ENCODE measurements at places on chromosomes 16 and 17.

DNA sequence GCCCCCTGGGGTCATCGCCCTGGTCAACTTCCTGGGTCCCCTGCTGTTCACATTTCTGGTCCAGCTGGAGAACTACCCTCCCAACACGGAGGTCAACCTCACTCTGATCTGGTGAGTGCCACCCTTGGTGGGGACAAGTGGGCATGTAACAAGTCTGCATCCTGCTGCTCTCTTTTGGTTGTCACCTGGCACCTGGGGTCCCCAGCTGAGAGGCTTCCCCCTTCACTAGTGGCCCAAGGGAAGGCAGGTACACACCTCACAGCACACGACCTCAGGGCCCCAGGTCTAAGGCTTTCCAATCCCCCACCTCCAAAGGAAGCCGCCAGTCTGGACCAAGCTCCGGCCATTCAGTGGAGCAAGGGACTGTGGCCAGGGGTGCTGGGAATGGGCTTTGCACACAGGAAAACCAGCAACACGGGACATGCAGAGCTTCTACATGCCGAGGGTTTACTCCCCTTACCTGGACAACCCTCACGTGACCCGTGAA lies 4.4 kb downstream of the TMC8 start:
- DNase-seq, result no peak

DNA sequence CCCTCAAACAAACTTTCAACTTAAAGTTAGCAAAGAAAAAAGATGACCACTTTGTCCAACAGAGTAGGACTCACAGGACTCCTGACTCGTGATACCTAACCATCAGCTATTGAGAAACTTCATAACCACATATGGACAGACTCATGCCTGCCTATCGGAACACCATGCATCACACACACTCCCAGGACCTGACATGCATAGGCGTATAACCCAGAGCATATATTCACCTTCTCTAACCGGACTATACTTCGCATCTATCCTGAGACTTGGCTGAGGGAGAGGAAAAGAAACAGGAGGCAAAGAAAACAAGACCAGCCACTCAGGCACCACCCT lies 2.2 kb downstream of the PIP4K2B start:
- DNase-seq, result no peak

- no peak for DNase-seq
Measured at GRCh38 chr16:82240111-82240510, 70.1 kb upstream of the MPHOSPH6 start.

DNA sequence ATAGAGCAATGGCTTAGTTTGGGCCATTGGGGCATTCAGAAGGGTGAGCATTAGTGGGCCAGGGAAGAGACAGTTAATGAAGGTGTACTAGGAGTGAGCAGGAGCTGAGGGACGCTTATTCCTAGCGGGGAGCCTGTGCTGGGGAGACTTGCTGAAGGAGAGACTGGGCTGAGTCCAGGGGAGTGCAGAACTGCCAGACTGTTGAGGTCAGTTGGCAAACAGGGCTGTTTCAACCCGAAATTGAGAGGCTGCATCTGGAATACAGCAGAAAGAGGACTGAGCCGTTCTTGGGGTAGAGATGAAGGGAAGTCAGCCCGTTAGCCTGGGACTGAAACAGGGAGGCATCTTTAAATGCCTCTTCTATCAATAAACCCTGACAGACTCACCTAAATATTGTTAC lies 33.2 kb downstream of the MAP2K6 start:
- DNase-seq, result no peak
